ENCODE measurements at places on chromosomes 5 and 9.

DNA sequence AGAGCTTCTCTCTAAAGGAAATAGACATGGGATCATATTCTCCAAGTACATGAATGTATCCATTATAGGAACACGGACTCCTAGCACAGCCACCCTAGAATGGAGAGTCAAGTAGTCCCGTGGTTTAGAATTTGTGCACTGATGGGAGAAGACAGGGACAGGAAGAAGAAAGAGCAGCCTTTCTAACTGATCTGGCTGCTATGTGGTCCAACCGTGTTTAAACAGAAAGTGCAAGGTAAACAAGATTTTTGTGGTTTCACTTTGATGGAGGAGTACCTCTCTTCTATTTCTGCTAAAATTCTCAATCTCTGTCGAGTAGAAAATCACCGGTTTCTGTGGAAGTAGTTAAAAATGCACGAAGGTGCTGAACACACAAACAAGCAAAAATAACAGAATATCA lies 171.3 kb downstream of the ST8SIA4 start:
- no peak for DNase-seq

GRCh38 chr5:66669086-66669861 lies 73.1 kb downstream of the MAST4 start:
- DNase-seq = no peak

- no peak for DNase-seq
These were observed 26.3 kb downstream of the SPZ1 start for GRCh38 chr5:80346055-80346454.

- peak; percentile 13 for DNase-seq
These were observed 26.4 kb downstream of the ATP6V0E1 start for GRCh38 chr5:173010021-173010420.

DNA sequence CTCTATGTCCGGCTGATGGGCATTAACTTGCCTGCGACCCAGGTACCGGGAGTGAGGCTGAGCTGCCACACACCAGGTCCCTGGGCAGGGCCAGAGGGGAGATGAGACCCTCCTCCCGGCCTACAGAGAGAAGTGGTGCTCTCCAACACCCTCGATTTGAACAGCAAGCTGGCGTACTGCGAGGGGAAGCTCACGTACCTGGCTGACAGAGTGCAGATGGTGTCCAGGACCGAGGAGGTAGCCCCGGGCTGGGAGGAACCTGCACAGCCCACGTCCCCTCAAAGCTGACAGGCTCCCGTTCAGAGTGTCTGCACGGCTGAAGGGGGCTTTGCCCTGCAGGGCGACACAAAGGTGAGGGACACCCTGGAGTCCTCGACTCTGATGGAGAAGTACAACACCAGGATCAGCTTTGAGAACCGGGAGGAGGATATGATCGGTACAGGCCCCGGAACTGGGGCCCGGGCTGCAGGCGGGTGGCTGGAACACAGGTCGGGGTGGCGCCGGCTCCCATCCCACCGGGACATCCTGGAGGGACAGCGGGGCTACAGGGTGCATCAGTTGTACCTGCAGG lies 1.0 kb upstream of the RABL6 start:
- no peak for DNase-seq

GRCh38 chr9:3941758-3942157 lies 358.1 kb downstream of the GLIS3 start:
- DNase-seq = no peak

DNA sequence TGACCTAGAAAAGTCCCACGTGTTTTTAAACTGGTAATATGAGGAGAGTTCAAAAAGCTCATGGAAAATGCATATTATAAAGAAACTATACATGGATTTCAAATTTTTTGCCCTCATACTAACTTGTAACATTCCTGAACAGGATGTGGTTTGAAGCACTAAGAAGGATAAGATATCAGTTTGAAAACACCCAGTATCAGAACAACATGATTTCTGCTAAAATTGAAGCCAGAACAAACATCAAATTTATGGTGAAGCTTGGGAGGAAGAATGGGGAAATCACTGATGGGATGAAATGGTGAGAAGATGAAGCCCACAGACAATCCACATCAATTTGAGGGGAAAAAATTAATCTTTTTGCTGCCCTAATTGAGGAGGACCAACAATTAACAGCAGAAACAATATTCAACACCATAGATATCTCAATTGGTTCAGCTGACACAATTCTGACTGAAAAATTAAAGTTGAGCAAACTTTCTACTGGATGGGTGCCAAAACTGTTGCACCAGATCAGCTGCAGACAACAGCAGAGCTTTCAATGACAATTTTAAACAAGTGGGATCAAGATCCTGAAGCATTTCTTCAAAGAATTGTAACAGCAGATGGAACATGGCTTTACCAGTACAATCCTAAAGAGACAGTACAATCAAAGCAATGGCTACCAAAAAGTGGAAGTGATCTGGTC lies 113.2 kb upstream of the SNX2 start:
- DNase-seq = peak; percentile 27

DNA sequence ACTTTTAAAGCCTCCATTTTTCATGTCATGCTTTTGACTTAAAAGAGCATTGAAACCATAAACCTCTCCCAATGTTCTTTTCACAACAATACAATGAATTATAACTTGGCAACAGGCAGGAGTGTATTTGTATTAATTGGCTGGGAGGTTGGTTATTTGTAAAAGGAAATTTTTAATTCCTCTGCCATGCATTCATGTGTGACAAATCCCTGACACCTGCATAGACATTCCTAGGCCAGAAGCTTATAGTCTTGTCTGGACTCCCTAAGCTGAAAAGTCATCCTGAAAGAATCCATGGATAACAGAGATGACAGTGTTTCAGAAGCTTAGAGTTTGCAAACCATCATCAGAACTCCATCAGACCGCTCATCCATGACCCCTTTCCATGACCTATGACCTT lies 76.3 kb upstream of the PTGER4 start:
- no peak for DNase-seq

DNA sequence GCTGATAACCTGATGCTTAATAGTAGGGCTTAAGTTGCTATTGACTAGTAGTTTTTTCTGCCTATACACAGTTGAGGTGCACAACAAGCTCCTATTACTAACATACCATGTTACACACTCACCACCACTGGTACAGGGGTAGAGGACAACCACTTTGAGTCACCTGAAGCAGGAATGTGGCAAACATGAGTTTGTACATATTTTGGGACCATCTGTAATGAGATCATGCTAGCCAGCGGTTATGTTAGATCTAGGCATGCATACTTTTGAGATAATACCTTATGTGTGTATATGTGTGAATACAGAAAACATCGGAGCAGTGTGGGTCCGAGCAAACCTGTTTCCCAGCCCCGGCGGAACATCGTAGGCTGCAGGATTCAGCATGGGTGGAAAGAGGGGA lies 72.8 kb upstream of the NXNL2 start:
- peak; percentile 28 for DNase-seq

- DNase-seq = no peak
These were observed 186.0 kb downstream of the TENT4A start for GRCh38 chr5:6899221-6899620.

All from fibroblast of skin of scalp (primary cell).